ENCODE measurements at places on chromosomes 4 and X.

DNA sequence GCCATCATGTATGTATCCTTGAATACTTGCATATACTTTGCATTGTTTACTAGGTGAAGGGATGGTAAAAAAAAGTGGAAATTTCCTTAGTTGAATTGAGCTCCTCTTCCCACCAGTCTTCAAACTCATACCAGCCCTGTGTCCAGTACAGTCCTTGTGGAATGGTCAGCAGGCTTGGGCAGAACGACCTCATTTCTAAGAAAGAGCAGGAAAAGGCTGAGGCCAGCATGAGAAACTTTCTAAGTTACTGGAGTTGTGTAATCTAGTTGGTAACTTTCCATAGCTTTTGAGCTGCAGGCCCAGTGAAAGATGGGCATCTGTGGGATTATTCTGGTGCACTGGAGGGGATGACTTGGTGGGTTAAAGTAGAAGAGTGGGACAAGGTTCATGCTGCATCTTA is 87.6 kb downstream of the DCUN1D4 start:
- DNase-seq, result no peak

DNA sequence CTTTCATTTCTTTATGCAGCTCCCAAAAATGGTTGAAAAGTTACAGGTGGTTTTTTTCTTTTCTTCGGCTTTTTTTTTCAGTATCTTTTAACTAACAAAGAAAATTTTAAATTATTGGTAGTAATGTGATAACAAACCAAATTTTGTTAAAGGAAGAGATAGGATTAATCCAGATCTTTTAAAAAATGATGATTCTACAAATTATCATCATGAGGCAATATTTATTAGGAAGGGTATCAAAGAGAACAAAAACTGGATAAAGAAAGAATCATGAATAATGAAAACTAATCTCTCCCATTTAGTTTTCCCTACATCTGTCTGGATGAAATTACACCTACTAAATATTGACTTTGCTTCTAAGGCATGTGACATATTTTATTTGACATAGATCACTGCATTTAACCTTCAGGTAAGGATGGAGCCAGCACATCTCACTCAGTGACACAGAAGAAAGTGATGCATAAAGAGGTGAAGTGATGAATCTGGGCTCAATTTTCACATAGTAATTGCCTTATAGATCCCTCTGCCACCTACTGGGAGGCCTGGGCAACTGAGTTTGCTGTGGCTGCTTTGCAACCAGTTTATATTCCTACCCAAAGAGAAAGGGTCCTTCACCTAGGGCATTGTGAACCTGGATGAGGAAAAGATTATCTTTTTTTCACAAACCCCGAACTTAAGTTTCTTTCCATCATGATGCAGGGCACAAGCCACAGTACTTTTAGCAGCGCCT is 155.6 kb downstream of the HNRNPD start:
- no peak for DNase-seq

GRCh38 chr4:8050555-8051206 is 107.9 kb downstream of the ABLIM2 start:
- DNase-seq, result no peak

DNA sequence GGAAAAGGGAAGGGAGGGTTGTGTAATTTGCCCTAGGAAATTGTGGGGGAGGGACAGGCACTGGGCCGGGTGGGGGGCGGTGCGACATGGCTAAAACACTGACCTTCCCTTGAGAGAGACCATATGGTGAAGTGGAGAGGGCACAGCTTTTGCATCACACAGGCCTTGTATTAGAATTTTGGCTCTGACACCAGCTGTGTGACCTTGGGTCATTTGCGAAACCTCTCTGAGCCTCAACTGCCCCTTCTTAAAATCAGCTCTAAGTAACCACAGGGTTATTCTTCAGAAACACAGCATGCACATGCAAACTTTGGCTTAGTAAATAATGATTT is 25.8 kb downstream of the PDGFRA start:
- no peak for DNase-seq

GRCh38 chr4:10605031-10605430 is 79.5 kb downstream of the CLNK start:
- DNase-seq, result no peak

DNA sequence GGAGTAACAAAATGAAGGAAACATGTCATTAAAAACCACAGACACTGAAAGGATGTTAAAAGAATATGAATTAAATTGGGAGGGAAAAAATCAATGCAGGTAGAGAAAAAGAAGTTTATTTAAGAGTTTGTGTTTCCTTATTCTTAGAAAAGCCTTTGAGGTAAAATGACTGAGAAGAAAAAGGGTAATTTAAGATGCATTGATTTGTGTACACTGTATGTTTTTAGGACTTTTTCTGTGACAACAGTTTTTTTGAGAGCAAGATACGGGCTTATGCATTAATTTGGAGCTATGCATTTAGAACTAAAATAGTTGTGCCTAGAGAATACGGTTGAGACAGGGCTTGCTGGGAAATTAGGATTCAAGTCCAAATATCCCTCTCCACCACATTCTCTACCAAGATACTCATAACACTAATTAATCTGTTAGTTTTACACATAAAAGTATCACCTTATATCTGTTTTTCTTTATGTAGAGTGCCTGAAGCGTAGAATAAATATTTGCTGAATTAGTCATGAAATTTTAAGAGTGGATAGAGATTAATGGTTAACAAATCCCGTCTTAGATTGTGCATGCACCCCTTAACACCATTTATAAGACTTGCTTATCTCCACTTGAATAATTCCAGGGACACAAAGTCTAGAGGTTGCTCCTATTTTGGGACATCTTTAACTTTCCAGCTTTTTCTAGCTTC is 232.5 kb downstream of the PCDH7 start:
- no peak for DNase-seq

- DNase-seq, result peak; percentile 50
These were observed at the start of gene NEXMIF for GRCh38 chrX:74925225-74926088. NEXMIF (minus strand) TSS chrX:74925452.

GRCh38 chrX:115363372-115363771 is 73.9 kb downstream of the LUZP4 start:
- DNase-seq, result no peak

DNA sequence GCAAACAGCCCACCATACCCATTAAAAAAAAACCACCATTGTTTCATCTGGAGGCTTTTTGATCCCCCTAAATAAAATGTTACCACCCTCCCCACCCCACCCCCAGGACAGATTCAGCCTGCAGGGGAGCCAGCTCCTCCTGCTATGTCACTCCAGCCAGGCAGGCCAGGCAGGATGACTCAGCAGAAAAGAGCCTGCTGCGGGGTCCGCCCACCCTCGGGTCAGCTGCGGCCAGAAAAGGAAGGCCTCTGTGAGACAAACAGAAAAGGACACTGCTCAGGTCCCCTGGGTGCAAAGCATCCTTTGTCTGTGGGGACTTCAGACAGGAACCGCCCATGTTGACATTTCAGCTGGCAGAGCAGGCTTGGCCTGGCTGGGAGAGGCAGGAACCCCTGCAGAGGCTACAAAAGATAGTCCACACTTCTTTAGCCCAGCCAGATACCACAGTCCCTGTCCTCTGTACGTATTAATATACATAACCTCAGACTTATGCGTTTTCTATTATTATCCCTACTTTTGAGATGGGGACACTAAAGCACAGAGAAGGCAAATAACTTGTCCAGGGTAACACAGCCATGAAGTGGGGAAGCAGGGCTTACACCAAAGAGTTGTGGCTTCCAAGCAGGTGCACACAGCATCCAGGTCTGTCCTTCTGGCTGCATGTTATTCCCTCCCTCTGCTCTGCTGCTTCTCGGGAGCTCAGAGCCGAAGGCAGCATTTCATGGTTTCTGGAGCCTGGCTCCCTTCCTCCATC is 147.7 kb downstream of the CPEB2 start:
- no peak for DNase-seq

GRCh38 chr4:41719417-41719816 is 29.1 kb downstream of the PHOX2B start:
- no peak for DNase-seq

DNA sequence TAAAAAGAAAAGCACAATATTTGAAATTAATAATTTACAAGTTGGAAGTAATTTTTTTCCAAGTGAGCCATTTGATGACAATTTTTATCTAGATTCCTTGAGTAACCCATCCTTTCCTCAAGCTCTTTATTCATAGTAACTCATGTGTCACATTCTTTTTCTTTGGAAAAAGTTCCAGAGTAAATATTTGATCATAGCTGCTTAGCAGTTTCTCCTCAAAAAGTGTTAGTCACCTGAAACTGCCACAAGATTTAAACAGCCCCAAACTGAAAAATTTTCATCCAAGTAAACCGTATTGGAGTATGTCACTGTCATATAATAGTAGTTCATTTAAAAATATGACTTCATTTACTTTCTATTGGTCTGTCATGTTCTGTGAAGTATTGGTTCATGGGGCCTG is 94.6 kb upstream of the CASK start:
- DNase-seq, result no peak

DNA sequence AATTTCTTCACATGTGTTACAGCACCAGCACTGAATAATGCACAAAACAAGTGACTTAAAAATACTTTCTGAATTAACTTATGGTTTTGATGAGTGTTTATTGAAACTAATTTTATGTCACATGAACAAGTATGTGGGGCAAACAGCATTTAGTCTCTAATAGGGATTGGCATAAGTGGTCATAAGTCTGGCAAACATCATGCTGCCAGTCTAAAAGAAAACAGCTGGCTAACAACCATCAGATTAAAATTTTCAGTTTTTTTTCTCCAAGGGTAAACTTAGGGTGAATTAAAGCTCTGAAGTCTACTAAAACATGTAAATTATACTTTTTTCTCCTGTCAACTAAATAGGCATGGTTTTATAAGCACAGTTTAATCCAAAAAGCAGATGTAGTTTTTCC is 1014.2 kb downstream of the FAT4 start:
- DNase-seq, result no peak

DNA sequence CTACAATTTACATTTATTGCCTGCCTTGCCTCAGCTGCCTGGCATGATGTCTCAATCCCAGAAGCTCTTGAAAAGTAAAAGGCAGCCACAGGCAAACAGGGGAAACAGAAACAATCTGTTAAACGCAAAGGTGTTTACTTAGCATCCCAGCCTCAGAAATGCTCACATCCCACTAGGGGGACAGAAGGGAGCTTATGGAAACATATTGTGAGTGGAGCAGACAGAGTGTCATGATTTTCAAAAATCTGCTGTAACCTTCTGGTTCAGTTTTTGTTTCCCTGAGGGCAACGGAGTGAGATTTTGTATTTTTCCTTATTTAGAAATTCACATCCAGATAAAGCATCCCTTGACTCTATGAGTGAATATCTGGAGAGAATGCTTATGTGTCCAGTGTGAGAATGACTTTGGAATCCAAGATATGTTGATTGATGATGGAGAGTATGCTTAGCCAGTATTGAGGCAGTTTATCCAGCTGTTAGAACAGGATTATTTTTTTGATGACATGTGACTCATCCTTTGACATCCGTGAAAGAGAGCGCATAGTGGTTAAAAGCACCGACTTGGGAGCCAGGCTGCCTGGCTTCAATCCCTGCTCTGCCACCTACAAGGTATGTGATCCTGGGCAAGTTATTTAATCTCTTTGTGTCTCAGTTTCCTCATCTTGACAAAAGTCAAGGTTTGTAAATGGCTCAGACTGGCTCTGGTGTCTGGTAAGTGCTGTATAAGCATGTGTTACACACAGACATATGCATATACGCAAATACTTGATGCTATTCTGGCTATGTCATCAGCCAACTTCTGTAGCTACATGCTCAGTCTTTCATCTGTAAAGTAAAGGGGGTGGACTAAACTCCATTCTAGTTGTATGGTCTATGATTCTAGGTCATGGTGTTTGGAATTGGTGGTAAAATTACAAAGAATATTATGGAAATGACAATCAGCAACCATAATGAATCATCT is 381.2 kb downstream of the RAPGEF2 start:
- DNase-seq, result no peak

DNA sequence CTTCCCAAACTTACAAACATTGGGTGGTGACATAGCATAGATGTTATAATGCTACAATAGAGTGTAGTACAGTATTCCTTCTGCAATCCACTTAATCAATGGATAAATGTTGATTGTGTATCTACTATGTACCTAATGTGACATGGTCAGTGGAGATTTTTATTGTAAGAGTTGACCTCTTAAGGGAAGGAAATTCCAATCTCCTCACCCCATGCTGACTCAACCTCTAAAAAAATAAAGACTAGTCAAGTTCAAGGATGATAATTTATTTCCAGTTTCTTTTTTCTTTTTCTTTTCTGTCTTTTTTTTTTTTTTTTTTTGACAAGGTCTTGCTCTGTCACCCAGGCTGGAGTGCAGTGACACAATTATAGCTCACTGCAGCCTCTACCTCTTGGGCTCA is 206.5 kb upstream of the STS start:
- no peak for DNase-seq

DNA sequence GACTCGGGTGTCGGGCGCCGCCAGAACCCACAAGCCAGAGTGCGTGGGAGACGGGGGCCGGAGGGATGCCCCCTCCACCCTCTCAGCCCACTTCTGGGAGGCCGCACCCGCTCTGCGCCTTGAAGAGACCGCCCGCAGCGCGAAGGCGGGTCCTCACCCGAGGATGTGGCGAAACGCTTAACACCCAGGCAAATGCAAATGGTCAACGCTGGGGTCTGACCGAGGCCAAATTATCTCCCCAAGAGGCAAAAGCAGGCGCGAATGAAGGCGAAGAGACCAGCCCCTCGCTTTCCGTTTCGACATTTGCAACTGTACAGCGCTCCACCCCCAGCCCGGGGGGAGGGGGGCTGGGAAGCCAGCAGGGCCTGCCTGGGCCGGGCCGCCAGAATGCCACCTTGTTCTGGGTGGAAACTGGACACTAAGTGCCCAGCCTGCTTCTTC is 137.7 kb upstream of the ZIC3 start:
- no peak for DNase-seq

DNA sequence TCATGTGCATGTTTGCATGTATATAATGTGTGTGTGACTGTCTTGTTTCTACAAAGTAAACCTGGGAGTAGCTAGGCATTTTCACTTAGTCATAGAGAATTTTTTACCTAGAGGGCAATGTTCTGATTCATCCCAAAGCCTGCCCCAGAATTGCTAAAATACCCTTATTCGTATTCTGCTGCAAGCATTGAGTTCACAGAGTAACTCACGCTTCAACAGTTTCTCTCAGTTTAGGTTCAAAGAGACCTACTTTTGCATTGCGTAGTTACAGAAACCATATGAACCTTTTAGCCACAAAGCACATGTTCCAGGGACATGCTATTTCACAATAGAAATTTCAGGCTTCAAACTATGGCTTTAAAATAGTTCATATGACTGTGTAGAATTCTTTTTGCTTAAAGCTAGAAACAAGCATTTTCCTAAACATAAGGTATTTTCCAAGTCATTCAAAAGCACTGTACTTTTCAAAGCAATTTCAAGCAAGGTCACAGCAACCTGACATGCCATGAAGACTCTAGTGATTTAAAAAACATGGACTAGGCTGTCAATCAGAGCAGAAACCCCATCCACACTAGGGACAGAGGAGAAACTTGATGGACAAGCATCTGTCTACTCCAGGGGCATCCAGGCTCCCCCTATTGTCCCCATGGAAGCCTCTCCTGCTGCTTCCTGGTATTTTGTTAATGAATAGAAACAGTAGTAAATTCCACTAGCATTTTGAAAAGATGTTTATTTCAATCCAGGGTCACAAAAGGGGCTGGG is 81.5 kb upstream of the MAPK10 start:
- DNase-seq, result no peak

DNA sequence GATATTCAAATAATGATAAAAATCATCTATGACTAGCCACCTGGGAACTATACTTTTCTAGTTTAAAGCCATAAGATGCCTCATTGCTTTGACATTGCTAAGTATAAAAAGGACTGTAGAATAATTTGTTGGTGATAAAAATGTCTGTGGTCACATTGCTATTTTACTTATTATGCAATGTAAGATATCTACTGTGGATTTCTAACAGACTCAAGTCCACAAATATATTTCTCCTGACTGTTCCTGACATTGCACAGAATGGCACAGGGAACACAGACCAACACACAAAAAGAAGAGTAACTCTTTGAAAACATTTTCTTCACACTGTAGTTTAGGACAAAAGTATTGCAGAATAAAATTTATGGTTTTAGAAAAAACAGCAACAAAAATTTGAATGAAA is 2.2 kb upstream of the TMPRSS11E start:
- no peak for DNase-seq
